ENCODE measurements at places on chromosomes 13 and 19.

- no peak for DNase-seq
These were observed 66.5 kb downstream of the MLLT1 start for GRCh38 chr19:6213266-6213595.

GRCh38 chr19:1327125-1327524 lies 41.5 kb downstream of the EFNA2 start:
- no peak for DNase-seq

DNA sequence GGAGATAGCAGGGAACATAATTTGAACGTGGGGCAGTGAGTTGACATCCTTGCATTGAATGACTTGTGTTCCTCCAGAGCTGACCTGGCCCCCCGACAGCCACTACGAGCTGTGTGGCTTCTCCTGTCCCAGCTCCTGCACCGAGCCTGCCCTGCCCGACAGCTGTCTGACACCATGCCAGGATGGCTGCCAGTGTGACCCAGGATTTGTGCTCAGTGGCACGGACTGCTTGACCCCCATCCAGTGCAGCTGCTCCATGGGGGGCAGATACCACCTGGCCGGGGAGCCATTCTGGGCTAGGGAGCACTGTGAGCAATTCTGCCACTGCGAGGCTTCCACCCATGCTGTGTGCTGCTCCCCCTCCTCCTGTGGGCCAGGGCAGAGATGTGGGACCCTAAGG lies 29.2 kb upstream of the FXYD3 start:
- no peak for DNase-seq

DNA sequence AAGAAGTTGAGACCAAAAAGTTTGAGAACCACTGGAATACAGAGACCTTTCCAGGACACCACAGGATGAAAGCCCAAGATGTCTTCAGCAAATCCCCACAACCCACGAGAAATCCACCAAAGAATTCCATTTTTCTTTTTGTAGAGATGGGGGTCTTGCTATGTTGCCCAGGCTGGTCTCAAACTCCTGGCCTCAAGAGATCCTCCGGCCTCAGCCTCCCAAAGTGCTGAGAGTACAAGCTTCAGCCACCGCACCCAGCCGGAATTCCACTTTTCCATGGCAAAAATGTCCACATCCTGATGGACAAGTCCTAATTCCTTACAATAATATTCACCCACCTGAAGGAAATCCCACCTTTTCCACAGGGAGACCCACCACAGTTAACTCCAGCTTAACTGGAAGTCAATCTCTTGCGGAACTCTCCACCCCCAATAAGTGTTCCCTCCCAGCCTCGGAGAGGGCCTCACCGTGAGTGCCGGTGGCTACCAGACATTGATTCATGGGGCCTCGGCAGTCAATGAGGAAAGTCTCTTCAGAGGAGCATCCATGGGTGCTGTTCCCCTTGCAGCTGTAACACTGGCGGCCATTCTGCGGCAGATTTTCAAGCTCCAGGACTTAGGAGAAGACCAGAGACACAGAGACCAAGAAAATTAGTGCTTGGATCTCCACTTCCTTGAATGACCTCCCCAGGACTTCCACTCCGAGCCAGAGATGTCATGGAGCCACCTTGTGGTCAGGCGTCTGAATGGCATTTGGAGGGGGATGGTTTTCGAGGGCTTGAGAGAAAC lies 12.3 kb upstream of the CADM4 start:
- DNase-seq, result peak; percentile 38

GRCh38 chr13:102900193-102900608 lies 54.4 kb downstream of the ERCC5 start:
- DNase-seq, result no peak

- no peak for DNase-seq
These were observed 180.6 kb upstream of the TMTC4 start for GRCh38 chr13:100855151-100855550.

GRCh38 chr13:63308549-63309165 lies 1893.0 kb upstream of the PCDH20 start:
- no peak for DNase-seq

DNA sequence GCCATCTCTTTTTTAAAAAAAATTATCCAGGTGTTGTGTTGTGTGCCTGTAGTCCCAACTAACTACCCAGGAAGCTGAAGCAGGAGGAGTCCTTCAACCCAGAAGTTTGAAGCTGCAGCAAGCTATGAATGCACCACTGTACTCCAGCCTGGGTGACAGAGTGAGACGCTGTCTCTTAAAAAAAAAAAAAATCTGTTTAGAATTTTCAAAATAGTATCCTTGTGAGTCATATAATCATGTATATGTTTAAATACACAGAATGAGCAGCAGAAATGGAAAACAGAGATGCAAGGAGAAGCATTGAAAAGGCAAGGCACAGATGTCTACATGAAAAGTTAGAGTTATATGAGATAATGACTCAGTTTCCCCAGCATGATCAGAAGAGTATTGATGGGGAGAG lies 31.2 kb downstream of the SYDE1 start:
- DNase-seq, result no peak

GRCh38 chr13:100235311-100235901 lies 146.5 kb downstream of the PCCA start:
- DNase-seq, result peak; percentile 67

- DNase-seq, result no peak
These were observed 302.1 kb downstream of the DIAPH3 start for GRCh38 chr13:59861676-59862075.

DNA sequence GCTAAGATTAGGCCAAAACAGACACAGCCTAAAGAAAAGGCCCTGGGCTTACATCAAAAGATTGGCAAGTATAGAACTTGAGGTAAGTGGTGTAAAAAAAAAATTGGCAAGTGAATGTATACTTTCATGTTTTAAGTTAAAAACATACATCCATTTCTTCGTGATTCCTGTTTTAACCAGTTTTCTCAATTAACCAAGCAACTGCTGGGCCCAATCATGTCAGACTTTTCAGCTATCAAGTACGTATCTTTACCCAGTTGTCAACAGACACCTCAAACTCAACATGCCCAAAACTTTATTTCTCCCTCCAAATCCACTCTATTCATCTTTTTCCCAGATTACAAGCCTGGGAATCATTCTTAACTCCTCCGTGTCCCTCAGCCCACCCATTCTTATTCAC lies 1.0 kb downstream of the PCID2 start:
- no peak for DNase-seq

GRCh38 chr13:46197299-46198048 lies 14.3 kb upstream of the LRRC63 start:
- DNase-seq, result no peak

- DNase-seq, result no peak
These were observed 11.0 kb downstream of the ZNF835 start for GRCh38 chr19:56660381-56661107.

DNA sequence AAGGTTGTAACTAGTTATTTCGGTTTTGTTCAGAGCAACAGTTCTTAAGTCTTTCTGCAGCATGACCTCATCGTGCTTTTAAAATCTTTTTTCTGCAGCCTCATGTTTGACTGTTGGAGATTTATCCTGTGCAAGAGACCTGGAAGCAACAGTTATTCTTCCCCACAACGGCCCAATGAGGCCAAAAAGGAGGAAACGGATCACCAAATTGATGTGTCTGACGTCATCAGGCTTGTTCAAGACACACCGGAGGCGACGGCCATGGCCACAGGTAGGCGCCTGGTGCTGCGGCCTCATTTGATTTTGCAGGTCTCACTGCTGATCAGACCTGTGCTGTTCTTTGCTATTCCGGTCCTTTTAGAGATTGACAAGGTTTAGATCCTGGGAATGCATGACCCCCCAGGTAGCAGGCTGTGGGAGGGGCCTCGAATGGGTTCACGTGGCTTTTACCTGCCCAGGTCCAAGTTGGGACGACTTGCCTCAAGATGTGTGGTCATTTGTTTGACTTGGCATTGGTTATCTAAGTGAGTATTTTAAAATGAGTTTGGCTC lies 66.8 kb upstream of the MCF2L start:
- DNase-seq, result no peak

DNA sequence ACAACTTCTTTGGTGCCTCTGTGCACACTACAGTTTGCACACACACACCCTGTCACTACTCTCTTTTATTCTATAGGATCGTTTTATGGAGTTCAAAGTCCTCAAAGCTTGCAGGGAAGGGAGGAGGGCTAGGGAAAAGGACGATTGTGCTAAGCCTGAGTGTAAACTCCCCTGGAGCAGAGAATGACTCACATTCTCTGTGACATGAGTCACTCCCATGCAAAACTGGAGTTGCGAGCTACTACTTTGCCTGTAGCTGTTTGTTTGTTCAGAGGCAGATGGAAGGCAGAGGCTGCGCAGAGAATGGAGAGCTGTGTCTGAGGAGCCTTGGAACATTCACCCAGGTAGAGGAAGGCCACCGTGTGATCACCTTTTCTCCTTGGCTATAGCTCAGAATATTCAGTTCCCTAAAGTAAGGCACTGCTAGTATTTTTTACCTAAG lies 80.5 kb upstream of the MBNL2 start:
- peak; percentile 6 for DNase-seq

DNA sequence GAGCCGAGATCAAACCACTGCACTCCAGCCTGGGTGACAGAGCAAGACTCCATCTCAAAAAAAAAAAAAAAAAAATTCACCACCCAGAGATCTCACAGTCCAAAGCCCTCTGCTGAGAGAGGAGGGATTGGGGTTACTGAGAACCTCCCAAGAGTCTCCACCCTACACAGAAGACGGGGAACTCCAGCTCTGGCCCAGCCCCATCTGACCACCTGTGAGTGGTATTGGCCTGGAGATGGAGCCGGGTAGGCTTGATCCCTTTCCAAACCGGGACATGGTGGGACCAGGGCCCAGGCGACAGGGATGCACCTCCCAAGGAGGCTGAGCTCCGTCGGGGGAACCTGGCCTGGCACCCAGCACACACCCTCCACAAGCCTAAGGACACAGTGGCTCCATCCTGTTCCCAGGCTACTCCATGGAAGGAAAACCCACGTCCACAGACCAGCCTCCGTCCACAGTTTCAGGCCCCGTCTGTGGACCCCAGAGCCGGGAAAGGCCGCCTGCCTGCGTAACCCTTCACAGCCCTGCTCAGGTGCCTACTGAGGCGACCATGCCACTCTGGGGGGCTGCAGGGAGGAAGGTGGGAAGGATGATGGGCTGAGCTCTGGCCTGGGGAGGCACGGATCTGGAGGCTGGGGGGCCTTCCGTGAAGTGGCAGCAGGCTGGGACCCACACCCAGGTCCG lies 1.8 kb downstream of the TMEM259 start:
- no peak for DNase-seq

GRCh38 chr13:51679616-51680015 lies 95.4 kb downstream of the WDFY2 start:
- DNase-seq, result no peak

DNA sequence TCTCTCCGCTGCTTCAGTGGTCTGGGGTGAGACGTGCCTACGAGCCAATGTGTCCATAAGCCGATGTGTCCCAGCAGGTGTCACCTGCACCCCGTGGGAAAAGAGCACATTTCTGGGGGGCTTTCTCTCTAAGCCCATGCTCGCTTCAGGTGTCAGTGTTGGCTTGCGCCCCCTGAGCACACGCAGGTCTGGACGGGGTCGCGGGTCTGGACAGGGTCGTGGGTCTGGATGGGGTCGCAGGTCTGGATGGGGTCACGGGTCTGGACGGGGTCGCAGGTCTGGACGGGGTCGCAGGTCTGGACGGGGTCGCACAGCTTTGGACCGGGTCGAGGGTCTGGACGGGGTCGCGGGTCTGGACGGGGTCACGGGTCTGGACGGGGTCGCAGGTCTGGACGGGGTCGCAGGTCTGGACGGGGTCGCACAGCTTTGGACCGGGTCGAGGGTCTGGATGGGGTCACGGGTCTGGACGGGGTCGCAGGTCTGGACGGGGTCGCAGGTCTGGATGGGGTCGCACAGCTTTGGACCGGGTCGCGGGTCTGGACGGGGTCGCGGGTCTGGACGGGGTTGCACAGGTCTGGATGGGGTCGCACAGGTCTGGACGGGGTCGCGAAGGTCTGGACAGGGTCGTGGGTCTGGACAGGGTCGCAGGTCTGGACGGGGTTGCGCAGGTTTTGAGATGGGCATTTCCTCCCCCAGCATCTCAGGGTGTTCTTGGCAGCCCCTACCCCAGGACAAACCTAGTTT lies 24.5 kb upstream of the TFDP1 start:
- no peak for DNase-seq

- DNase-seq, result no peak
These were observed 139.1 kb upstream of the TRPC4 start for GRCh38 chr13:38008636-38009035.

GRCh38 chr13:27496006-27496405 lies 45.6 kb upstream of the MTIF3 start:
- no peak for DNase-seq

DNA sequence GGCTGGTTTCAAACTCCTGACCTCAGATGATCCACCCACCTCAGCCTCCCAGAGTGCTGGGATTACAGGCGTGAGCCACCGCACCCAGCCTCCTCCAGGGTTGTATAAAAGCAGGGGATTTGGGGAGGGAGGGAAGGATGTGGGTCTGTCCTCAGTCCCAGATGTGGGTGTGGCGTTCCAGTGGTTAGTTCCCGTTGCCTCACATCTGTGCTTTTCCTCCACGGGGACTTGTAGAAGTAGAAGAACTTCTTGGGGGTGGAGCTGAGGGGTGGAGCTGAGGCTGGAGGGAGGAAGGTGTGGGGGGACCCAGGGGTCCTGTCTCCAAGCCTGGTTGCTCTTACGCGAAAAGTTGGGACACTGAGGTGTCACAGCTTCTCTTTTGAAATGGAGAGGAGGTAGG lies 514 bp upstream of the MCEMP1 start:
- no peak for DNase-seq

DNA sequence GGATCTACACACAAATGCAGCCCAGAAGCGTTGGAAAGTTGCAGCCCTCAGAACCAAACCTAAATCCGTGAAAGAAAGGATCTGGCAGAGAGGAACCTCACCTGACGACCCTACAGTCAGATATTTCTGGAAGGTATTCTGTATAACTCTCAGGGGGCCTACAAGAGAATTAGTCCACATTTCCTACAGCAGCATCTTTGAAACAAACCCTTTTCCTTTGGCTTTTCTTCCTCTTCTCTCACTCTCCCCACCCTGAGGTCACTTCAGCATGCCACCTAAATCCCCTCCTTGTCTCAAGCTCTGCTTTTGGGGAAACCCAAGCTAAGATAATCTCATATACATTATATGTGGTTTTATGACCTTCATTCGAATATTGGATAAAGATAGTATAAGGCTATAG lies 719.0 kb upstream of the MIR17HG start:
- DNase-seq, result no peak

DNA sequence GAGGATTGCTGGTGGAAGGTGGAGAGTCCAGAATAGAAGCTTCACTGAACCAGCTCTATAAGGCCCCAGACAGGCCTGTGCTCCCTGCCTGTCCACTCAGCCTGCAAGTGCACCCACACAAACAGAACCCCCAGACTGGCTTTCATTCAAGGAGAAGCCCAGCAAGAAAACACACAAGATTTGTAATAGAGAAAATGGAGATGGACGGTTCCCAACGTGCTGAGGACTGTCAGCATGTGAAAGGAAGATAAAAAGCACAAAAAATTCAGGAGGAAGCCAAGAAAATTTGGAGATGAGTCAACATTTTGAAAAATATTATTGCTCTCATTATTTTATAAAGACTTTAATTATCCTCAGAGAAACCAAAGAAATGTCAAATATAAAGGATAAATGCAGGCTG lies 218.2 kb upstream of the SLC10A2 start:
- DNase-seq, result no peak

GRCh38 chr13:45690636-45691035 lies 11.5 kb upstream of the CBY2 start:
- DNase-seq, result no peak

GRCh38 chr19:56966225-56966696 lies 125.7 kb upstream of the PEG3 start:
- DNase-seq, result no peak
